Uterine smooth muscle cell (primary cell): ENCODE measurements at places on chromosomes 11 and 22. TPM values are rescaled to one million over a fixed set of nuclear protein-coding genes. Genes with fewer than 3 reads are reported as not detected.

IFITM10 gene
- 0.89 and 1.5 TPM in 2 replicates for total RNA-seq

OR51G1 gene
- not detected in 2 replicates for total RNA-seq

NPTXR gene
- total RNA-seq, result 2.0 and 4.6 TPM in 2 replicates

KCNK4 gene
- not detected in 2 replicates for total RNA-seq

GPR152 gene
- total RNA-seq, result not detected in 2 replicates

OVCH2 gene
- total RNA-seq, result 0.11 TPM in 1 of 2 replicates, not detected in the other

FGF19 gene
- not detected in 2 replicates for total RNA-seq

NNMT gene
- 137 and 508 TPM in 2 replicates for total RNA-seq
